ENCODE measurements at places on chromosomes 6 and 20.

GRCh38 chr20:32447136-32448027, 89.3 kb downstream of the ASXL1 start:
- no peak for DNase-seq

GRCh38 chr20:37968841-37969401, 64.3 kb downstream of the TTI1 start:
- DNase-seq = no peak

- peak; percentile 21 for DNase-seq
Observed at GRCh38 chr20:45041464-45042337, 59.2 kb downstream of the KCNS1 start.

- DNase-seq = no peak
Observed at GRCh38 chr6:449057-449430, 57.5 kb downstream of the IRF4 start.

- DNase-seq = peak; percentile 13
Observed at GRCh38 chr6:118968416-118968815, 33.5 kb upstream of the MCM9 start.

GRCh38 chr20:24761220-24762065, 187.6 kb upstream of the CST7 start:
- DNase-seq = no peak

- DNase-seq = no peak
Observed at GRCh38 chr6:136608991-136609390, 58.8 kb upstream of the MAP7 start.

- peak; percentile 21 for DNase-seq
Observed at GRCh38 chr6:3750317-3751076, 1.0 kb downstream of the PXDC1 start.

DNA sequence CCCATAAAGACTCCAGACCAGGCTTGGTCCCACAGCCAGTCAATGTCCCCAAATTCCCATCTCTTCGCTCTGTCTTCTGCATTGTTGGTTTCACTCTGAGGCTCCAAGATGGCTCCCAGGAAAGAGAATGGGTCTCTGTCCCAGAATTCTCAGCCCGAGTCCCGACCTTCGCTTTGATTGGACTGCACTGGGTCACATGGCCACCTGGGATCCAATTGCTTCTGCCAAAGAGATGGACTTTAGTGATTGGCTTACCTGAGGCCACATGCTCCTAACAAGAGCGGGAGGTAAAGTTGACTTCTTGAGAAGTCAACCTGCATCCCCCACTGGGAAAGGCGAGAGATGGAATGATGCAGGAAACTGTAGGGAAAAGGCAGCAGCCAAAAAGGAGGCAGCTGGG, 104.7 kb upstream of the PMEPA1 start:
- DNase-seq = no peak
